ENCODE measurements at places on chromosomes 3 and 15.
A peak's percentile ranks its signal among the peaks of the same experiment; 100 is the strongest.

DNA sequence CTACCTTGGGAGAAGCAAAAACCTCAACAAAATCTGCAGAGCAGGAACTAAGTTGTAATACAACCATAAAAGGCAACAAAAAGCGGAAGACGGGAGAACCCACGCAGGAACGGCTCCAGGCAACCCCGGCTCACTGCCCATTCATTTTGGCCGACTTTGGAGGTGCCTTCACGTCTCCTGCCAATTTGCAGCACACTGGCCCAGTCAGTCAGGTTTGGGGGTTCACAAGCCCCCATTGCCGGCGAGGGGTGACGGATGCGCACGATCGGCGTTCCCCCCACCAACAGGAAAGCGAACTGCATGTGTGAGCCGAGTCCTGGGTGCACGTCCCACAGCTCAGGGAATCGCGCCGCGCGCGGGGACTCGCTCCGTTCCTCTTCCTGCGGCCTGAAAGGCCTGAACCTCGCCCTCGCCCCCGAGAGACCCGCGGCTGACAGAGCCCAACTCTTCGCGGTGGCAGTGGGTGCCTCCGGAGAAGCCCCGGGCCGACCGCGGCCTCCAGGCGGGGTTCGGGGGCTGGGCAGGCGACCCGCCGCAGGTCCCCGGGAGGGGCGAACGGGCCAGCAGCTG is 463 bp downstream of the TERC start:
- DNase-seq: no peak

DNA sequence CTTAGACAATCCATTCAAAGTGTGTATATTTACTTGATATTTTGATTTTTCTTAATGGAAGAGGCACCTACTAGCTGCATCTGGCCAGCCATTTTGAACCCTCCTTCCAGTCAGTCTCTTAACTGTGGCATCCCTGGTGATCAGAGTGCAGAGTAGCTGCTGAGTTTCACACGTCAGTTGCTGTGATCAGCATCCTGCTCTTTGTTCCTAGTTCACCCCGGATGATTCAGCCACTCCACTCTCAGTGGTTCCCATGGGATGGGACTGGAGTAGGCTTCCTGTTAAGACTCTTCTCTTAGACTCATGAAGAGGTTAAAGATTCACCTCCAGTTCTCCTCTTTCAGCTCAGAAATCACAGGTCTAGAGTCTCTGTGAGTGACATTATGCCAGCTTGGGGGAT is 75.8 kb downstream of the STXBP5L start:
- peak; percentile 8 for DNase-seq

GRCh38 chr3:124887177-124887931 is at the start of gene ITGB5:
Gene ITGB5, minus strand, starts transcription at chr3:124887365. Its CDS starts 365 bp downstream, at chr3:124887000.
- DNase-seq: peak; percentile 87

GRCh38 chr3:131729643-131730017 is 226.9 kb upstream of the MRPL3 start:
- no peak for DNase-seq

DNA sequence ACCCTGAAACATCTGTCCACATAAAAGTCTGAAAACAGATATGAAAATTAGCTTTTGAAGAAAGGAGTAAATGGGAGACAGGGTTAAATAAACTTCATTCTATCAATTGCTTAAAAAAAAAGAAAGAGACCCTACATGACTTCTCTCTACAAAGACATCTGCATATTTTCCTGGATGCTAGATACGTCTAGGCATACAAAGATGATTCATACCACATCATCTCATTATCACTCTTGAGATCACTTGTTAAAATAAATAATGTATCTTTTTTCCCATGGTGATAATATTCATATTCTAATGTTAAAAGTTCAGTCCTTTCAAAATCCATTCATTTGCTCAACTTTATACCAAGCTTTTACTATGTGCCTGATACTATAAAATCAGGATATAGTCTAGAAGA is 295.8 kb downstream of the MAGI1 start:
- no peak for DNase-seq

DNA sequence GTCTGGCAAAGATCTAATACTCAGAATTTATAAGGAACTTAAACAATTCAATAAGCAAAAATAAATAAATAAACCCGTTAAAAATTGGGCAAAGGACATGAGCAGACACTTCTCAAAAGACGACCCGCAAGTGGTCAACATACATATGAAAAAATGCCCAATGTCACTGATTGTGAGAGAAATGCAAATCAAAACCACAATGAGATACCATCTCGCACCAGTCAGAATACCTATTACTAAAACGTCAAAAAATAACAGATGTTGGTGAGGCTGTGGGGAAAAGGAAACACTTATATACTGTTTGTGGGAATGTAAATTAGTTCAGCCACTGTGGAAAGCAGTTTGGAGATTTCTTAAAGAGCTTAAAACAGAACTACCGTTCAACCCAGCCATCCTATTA is 188.0 kb upstream of the MRPL3 start:
- DNase-seq: no peak

GRCh38 chr15:65985387-65985786 is 116.1 kb downstream of the RAB11A start:
- no peak for DNase-seq

DNA sequence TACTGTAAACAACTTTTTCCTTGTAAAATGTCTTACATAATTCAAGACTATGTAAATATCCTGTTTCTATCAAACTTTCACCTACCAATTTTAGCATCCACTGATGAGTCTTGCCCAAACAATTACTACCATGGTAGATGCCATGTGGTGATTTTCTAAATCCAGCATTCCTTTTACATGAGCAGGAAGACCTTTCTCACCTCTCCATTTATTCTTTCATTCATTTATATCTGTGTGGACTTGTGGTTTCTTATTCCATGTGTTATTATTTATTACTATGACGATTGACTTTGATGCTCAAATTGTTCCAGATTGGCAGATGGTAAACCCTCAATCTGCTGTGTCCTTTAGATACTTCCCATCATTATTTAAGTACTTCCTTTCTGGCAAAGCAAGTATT is 62.4 kb downstream of the IFT57 start:
- no peak for DNase-seq

DNA sequence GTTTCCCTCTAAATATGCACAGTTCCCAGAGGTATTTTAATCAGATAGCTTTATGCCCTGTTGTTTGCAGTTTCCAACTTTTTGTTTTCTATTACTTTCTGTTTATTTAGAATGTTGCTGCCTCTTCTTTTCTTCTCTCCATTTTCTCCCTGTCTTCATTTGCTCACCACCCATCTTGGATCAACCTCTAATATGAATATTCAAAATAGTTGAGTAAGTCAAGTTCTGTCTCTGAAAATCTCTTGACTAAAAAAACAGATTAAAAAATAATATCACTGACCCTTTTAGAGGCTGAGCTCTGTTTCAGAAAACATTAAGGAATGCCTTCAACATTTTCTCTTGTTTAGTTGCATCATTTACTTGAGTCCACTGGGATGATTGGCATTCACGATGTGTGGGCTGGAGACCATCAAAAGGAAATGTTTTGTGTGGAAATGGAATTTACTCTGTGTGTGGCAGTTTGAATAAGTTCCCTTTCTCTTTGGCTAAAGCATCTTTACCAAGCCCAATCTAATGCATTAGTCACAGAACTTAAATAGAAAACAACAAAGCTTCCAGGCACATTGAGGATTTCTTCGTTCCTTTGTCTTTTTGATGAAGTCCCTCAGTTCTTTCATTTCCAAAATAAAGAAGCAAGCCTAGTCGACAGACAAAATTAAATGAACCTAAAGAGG is 633.9 kb upstream of the TGFBR2 start:
- DNase-seq: peak; percentile 5

DNA sequence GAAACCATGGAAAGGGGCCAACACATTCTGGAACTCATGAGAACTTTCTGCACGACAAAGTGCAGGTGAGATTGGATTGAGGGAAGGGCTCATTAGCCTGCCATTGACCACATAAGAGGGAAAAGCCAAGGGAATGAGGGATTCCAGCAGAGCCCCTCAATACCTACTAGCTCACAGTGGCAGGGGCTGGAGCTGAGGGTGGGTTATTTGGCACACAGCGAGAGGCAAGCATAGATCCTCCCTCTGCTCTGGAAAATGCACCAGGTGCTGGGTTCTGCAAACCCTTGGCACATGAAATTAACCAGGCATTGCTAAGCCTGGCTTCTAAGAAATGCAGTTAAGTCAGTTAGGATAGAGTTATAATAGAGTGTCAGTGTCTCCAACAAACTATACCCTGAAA is 60.8 kb downstream of the IL16 start:
- DNase-seq: no peak

- DNase-seq: no peak
Observed at GRCh38 chr3:96852849-96853248, 38.5 kb downstream of the EPHA6 start.
